AML-193 (cell line): ENCODE measurements at places on chromosomes 5 and 9.

- DNase-seq, result no peak
These were observed 132.3 kb upstream of the SMARCA2 start for GRCh38 chr9:1882711-1883403.

DNA sequence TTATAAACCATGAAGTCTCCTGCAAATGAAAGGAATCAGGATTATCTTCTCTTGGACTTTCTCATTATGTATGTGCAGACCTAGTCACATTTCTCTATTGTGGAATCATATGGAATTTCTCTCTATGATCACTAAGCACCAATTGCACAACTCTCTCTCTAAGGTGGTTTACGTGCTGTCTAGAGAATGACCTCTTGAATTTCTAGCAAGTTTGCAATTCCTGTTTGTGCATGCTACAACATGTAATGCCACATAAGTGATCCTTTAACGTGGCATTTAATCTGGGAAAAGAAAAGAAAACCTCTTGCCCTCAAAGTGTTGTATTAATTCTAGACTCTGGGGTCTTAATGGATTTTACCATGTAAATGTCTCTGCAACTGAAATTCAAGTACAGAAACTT, 5.0 kb upstream of the PPP2R2B start:
- DNase-seq, result no peak

DNA sequence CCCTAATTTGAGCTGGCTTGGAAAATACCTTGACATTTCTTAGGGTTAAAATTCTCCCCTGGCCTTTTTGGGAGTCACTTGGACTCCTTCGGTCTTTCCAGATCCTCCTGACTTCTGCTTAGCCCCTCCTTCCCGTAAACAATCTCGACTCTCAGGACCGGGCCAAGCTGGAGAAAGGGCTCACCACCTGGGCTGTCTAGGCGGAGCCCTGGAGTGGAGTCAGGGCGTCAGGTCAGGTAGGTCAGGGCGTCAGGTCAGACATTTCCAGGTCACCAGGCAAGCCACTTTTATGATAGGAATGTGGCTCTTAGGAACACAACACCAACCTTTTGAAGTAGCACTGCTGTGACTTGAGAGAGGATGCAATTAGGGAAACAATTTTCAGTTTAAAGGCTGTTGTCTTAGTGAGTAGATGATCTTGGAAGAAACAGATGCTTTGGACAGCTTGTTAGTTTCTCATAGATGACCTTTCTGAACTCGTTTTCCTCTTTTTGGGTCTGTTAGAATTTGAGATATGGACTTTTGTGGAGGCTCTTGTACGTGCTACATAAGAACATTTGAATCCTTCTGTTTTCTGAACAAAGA, 12.8 kb downstream of the OSTF1 start:
- DNase-seq, result no peak

DNA sequence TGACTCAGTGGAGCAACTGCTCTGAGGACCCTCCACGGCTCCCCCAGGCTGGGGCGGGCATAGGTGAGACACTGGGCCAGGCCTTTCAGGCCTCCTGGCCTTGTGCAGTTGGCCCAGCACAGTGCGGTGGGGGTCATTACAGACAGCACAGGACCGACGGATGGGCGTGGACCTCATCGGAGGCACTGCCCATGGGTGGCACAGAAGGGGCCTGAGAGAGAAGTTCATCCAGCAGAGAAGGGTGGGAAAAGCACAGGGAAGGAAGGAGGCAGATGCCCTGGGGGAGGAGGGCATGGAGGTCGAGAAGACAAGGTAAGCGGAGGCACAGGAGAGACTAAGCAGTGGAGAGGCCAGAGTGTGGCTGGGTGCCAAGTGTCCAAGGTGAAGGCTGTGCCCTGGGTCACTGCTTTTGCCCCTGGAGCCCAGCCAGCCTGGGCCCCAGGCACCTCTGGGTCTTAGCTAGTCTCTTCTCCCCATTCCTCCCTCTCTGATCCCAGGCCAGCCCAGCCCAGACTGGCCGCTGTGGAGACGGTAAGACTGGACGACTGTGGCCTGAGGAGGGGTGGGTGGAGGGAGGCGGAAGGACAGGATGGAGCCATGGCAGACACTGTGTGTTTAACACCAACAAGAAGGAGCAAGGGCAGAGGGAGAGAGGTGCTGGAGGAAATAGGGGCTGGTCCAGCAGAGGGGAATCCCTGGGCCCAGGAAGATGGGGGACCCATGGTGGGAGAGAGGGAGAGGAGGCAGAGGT, 5.7 kb downstream of the IL3 start:
- no peak for DNase-seq

DNA sequence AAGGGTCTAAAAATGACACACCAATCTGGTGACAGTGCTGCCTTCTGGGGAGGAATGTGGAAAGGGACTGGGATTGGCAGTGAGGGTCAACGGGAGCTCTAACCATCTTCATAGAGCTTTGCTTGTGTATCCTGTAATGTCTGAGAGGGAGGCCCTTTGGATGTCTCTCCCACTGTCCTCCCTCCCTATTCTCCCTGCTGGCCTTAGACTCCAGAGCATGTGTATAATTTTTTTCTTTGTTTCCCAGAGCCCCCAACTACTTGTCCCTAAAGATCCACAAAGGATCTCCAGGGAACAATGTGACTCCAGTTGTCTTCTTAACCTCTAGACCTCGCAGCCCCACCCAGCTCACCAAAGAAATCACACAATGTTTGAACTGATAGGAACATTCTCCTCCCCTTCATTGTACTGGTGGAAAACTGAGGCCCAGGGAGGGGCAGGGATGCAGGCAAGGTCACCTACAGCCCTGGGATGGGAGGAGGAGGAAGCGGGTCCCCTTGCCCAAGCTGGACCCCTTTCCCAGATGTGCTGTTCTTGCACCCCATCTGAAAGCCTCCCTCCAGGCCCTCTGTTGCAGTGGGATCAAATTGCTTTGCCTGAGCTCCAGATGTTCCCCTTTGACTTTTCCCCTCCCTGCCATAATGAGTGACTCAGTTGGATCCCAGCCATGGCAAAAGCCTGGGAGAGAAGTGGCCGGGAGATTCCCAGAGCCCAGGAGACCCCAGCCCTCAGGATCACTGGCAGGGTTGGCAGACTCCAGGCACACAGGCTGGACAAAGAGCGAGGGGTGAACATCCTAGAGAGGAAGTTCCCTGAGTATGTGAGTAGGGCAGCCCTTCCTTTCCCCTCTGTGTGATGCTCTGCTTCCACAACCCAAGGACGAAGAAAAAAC, 21.8 kb downstream of the SPARC start:
- DNase-seq, result no peak

GRCh38 chr9:113398796-113399195, 2.3 kb downstream of the ALAD start:
- no peak for DNase-seq

GRCh38 chr9:76686756-76687155, 77.5 kb upstream of the PCA3 start:
- DNase-seq, result no peak

DNA sequence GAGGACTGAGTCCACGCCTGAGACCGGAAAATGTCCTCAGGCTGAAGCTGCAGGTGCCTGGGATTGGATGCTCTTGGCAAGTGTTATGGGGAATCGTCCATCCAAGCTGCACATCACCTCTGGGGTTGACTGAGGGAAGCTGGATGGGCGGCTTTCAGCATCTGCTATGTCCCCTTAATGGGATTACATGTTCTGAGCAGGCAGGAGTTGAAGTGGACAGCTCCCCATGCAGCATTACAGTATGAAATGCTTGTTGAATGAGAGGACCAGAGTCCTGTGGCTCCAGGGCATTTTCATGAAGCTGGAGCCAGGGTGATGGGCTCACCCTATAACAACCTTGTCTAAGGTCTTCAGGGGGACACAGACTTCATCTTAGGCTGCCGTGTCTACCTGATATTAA, 270.9 kb downstream of the HSPA4 start:
- no peak for DNase-seq

GRCh38 chr5:37769108-37769507, 70.7 kb downstream of the GDNF start:
- DNase-seq, result no peak

- no peak for DNase-seq
These were observed 80.0 kb upstream of the TNC start for GRCh38 chr9:115198001-115198400.

DNA sequence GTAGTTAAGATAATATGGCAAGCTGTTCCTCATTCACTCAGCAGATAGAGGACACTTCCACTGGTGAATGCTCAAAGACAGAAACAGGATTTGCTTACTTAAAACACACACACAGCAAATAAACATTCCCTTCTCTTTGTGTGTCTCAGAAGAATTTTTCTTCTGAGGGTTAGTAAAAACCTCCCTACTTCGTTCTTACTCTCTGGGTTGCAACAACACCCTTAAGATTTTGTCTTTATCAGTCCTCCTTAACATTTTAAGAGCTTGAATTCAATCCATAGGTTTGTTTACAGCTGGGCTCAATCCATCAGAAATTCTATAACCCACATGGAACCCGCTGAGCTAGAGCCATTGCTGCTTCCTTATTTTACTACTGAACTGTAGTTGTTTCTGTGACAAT, 237.4 kb upstream of the PIK3R1 start:
- DNase-seq, result no peak

- no peak for DNase-seq
These were observed 22.0 kb downstream of the CCNH start for GRCh38 chr5:87390576-87391199.

DNA sequence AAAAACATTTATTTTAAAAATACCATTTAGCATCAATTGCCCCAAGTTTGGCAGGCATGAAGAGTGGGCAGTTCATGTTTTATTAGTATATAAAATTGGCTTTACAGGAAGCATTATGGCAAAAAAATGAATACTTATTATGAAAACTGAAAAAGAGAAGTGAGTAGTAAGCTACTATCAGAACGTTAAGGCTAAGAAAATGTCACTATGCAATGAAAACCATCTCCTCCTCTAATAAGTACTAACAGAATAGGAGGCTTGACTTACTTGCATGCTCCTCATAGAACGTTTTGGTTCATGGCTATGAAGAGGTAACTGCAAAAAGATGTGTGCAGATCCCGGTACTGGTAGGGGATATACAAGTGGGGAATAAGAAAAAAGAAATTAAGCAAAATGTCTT, 23.6 kb downstream of the TICAM2 start:
- DNase-seq, result no peak

DNA sequence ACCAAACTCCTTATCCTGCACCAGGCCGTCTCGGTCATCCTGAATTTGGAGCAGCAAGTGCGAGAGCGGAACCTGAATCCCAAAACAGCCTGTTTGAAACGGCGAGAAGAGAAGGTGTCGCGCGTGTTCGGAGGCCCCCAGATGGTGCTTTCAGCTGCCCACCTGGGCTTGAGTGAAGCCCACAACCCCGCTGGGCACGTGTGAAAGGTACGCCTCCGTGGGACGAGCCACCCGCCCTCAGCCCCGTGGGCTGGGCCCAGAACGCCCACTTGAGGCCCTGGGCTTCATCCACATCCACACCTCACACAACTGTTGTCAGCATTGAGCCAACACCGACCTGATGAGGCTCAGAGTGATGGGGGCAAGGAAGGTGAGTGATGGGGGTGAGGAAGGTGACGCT, 72.8 kb downstream of the INSL6 start:
- no peak for DNase-seq

GRCh38 chr9:137582286-137582860, 3.6 kb upstream of the DPH7 start:
- DNase-seq, result peak; percentile 32

DNA sequence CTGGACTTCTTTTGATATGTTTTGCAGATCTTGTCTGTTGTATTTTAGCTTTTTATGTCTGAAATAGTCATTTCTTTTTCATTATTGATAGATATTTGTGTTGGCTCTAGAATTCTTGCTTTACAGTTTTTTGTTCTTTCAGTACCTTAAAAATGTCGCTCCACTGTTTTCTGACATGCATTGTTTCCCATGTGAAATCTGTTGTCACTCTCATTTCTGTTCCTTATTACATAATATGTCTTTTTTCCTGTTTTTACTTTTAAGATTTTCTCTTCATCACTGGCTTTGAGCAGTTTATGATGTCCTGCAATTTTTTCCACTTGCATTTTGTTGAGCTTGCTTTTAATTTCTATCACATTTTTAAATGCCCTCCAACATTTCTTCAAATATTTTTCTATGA, 270.4 kb upstream of the TARS1 start:
- no peak for DNase-seq

DNA sequence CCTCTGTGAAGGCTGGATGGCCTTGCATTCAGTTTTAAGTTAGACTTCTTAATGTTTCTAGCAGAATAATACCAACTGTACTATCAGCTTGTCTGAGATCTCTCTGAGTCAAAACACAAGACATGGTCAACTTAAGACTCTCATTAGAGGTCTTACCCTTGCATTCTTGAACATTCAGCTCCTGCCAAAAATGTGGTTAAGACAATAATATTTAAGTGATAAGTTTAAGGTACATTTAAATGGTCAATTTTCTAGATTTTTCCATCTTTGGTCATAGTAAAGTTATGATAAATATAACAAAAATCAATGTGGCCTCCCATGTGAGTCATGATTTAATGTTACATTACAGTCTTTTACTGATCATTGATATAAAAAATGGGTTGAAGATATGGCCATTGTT, 75.0 kb downstream of the NR2F1 start:
- DNase-seq, result no peak

DNA sequence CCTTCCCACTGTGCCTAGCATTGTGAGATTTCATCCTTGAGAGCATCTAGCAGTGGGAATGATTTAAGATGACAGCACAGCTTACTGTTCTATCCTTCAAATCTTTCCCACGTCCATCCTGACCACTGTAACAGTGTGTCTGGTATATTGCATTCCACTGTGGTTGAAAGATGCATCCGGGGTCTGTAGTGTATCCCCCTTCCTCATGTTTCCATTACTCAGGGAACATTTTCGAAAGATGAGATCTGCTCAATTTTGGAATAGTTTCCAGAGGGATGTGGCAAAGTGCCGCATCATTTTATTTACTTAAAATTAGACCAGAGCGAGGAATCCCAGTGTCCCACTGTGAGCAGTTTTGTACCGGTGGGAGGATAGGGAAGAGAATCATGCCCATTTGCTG, 407.1 kb upstream of the PAPPA start:
- DNase-seq, result no peak

DNA sequence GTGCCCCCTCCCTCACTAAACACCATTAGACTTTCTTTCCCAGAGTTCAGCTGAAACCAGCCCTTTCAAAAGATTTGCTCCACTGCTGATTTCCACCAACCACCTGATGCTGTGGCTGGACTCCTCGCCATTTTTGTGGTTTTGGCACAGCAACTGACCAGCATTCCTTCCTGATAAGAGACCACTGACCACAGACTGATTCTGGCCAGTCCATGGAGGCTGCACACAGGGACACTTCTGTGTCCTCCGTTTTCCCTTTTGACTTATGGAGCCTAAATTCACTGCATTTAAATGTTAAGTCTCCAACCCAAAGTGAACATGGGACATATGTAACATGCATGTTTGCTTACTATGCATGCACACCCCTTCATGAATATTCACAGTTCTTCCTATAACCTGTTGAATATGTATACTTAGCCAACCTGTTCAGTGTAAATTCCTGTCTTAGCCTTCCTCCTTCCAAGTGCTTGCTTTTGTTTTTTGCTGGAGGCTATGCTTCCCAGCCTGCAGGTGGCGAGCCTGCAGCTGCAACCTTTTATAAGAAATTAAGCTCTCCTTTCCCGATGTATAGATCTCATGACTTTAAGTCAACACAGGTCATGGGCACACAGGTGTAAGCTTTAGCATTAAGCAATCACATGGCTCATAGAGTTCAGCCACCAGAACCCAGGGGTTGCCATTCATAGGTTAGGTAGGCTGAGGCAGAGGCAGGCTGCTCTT, 78.7 kb downstream of the ACTL7B start:
- DNase-seq, result no peak
